ENCODE measurements at places on chromosomes 2 and 18.

- DNase-seq, result no peak
Measured at GRCh38 chr2:240368781-240369331, 66.6 kb upstream of the GPC1 start.

DNA sequence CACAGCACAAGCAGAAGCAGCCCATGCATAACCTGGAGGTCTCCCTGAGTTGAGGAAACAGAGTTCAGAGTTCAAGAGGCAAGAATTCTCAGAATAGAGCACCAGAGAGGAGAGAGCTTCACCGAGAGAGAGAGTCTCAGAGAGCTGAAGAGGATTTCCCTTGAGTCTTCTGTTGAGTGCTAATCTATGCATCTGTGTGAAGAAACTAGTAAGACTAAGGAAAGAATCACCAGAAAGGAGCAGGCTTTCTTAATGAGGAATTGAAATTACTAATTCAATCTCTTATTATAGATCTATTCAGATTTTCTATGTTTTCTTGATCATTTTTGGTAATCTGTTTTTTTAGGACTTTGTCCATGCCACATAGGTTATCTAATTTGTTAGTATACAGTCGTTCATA lies 89.3 kb upstream of the CTAGE1 start:
- DNase-seq, result no peak

DNA sequence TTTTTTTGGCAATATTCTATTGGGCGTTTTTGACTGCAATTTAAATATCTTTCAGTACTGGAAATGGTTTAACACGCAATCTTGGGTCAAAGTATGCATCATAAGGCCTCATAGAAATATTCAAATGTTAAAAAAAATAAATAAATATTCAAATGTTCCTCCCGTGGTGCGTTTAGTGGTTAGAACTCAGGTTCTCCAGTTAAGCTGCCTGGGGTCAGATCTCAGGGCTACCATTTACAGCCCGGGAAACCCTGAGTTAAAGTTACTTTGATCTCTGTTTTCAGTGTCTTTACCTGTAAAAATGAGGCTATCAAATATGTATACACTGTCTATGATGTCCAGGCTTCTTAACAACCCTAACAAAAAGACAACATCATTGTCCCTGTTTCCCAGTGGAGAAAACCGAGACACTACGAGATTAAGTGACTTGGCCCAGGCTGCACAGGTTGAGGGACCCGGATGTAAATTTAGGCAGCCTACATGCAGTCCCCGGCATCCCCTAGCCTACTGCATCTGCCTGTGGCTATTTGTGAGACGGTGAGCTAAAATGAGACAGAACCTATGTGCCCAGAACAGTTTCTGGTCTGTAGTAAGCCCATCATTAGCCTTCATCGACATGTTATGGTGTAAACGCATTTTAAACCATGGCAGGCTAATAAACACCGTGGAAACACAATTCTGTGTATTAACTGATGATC lies 1.7 kb downstream of the FHL2 start:
- no peak for DNase-seq

GRCh38 chr2:26634636-26635230 lies 6.4 kb downstream of the CIB4 start:
- DNase-seq, result no peak

- no peak for DNase-seq
Measured at GRCh38 chr2:98522854-98523253, 78.2 kb downstream of the INPP4A start.

GRCh38 chr2:242038928-242039341 lies 169.4 kb downstream of the RTP5 start:
- DNase-seq, result no peak

- DNase-seq, result no peak
Measured at GRCh38 chr2:62506421-62506750, 391 bp upstream of the TMEM17 start.

- DNase-seq, result no peak
Measured at GRCh38 chr2:236971131-236971821, 114.4 kb upstream of the COPS8 start.

- peak; percentile 67 for DNase-seq
Measured at GRCh38 chr2:96537734-96538486, 1.4 kb downstream of the ARID5A start.

- DNase-seq, result no peak
Measured at GRCh38 chr18:70243131-70243929, 37.8 kb upstream of the RTTN start.

- no peak for DNase-seq
Measured at GRCh38 chr18:13260935-13261640, 42.5 kb downstream of the LDLRAD4 start.

GRCh38 chr2:172985139-172985892 lies 90.3 kb upstream of the MAP3K20 start:
- DNase-seq, result no peak

DNA sequence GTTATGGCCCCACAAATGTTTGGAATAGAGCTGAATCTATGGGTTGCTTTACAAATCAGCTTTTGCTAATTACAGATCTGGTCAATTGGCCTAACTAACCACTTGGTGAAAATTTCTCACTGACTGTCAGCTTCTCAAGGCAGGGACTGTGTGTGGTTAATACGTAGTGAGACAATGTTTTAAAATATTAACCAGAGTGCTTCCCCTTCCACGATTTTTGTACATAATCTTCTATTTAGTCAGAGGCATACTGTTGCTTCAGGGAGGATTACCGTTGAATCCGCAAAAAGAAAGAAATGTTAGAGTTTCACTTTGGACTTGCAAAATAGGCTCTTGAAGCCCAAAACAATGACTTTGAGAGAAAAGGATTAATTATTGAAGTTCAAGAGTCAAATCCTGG lies 14.9 kb upstream of the KCNS3 start:
- DNase-seq, result no peak

DNA sequence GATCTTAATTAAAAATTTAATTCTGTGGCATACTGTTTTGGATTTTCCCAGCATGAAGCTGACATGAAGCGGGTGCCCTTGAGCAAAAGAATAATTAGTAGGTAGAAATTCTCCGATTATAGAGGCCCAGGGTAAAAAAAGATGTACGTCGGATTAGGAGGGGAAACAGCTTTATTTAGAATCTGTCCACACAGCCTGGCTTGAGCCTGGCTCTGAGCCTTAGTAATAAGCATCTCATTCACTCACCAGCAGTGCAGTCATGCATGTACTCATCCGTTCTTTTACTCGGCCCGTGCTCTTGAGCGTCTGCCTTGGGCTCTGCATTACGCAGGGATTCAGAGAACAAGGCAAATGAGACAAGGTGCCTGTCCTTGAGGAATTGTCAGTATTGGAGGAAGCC lies 219.3 kb downstream of the AGAP1 start:
- no peak for DNase-seq

GRCh38 chr2:86420913-86421312 lies 20.3 kb upstream of the KDM3A start:
- DNase-seq, result no peak

DNA sequence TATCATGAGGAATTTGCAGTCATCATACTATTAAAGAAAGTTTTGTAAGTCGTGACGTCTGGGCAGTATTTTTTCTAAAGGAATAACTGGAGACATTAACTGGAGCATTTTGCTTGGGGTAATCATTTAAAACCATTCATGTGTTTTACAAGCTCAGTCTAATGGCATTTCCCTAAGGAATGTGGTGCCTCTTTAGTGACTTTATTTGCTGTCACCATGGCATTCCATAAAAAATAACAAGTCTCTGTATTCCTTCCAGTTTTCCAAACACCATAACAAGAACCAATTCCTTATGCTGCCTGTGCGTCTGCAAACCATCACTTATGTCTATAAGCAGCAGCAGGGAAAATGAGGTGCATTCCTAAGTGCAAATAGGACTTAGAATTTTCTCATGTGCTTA lies 82.8 kb downstream of the EPB41L3 start:
- no peak for DNase-seq

DNA sequence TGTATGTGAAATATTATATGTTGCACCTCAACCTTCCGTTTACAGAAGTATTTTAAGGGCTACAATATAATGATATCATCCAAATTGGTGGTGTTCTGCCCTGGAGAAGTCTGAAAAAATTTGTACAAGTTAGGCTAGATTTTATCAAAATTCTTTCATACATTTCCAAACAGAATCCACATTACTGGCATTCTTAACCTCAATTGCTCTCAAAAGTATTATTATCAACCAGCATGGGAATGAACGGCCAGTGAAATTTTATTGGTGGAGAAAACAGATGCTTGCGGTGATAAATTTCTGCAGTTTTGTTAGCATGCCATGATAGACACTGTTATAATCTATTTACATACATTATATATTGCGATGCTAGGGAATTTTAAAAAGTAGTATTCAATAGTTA lies 88.3 kb upstream of the TFPI start:
- no peak for DNase-seq

GRCh38 chr18:22848615-22849014 lies 84.5 kb upstream of the RBBP8 start:
- DNase-seq, result no peak

- DNase-seq, result no peak
Measured at GRCh38 chr2:186718122-186718521, 24.3 kb downstream of the FAM171B start.

GRCh38 chr2:241639385-241639784 lies 1.9 kb downstream of the ATG4B start:
- no peak for DNase-seq

DNA sequence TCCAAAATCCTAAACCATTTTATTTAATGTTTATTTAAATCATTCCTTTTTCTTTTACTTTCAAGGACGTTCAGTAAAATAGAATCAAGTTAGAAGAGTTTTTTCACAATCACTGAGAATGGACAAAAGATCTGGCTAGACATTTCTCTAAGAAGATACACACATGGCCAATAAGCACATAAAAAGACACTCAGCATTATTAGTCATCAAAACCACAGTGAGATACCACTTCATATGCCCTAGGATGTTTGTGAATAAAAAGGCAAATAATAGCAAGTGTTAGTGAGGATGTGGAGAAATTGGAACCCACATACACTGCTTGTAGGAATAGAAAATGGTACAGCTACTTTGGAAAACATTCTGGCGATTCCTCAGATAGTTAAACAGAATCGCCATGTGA lies 76.1 kb downstream of the RHBDD1 start:
- DNase-seq, result no peak

DNA sequence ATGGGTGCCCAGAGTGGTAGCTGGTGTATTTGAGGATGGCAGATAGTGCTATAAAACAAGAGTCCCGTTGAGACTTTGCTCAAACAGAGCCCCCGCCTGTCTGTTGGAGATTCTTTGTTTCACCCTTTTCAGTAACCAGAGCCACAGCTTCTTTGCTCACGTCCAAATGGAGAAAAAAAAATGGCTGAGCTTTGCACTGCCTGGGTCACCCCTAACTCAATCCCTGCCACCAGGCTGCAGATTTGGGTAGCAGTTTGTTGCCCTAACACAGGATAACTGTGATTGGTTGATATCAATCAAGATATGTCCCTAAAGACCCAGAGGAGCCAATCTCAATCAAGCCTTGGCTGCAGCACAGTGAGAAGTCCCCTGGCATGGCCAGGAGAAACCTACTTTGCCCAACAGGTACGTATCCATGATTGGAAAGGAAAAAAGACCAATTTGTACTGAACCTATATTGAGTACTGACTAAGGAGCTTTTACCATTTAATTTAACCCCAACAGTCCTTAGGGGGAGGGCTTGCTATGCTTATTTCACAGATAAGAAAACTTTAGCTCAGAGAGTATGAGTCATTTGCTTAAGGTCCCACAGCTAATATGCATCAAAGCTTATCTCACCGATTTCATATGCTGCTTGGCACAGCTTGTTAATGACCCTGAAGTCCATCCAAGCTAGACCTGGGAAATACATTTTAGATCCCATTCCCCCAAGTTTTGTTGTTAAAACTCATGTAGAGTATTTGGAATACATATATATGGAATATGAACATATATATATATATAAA lies 72.0 kb upstream of the SH3BP4 start:
- no peak for DNase-seq

GRCh38 chr18:9068346-9068745 lies 34.2 kb upstream of the NDUFV2 start:
- no peak for DNase-seq

DNA sequence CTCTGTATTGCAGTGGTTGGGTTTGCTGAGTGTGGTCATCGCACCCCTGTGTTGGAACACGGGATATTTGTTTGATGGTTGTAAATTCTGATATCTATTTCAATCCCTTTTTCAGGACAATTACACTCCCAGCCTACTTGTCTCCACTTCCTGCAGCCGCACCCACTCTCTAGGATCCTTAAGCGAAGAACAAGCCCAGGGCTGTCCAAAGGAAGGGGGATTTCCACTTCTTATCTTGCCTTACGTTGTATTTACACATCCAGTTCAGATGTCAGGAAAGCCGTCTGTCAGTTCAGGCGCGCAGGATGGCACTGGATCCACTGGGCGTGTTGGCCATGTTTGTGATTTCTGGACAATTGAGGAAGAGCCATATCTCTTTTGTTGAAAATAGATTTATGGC lies 834.5 kb upstream of the SALL3 start:
- DNase-seq, result no peak

GRCh38 chr18:3074087-3074486 lies 61.1 kb upstream of the LPIN2 start:
- DNase-seq, result no peak

DNA sequence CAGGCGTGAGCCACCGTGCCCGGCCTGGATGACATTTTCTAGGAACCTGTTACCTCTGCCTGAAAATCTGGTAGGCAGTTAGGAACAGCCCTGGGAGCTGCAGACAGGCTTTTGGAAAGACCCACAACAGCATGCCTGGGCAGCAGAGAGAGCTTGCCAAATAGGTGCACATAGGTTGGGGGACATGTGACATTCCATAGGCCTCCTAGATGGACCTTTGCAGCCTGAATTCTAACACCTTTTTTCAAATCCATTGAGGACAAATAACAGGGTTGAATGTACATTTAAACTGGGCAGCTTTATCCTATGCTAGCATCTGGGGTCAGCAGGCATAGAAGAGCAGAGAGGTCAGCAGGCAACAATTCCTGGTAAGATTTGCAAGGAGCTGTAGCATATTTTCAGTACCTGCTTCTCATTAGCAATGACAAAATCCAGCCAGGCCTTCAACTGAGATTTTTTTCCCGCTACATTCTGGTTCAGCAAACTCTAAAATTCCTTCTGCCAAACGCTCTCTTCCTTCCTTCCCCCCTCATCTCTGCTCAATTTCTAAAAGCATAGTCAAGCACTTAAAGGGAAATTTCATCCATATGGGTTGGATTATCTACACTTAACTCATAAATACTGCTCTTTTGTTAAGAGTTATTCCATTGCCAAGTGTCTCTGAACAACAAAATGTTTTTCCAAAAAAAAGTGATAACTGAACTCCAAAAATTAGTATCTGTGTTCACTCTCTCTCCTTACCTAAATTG lies 75.2 kb downstream of the SOWAHC start:
- no peak for DNase-seq

- DNase-seq, result no peak
Measured at GRCh38 chr2:43537137-43537536, 58.7 kb downstream of the THADA start.

- no peak for DNase-seq
Measured at GRCh38 chr2:75389271-75389670, 171.5 kb downstream of the EVA1A start.
